ENCODE measurements at places on chromosomes 3 and 15. TPM values are rescaled to one million over a fixed set of nuclear protein-coding genes. Genes with fewer than 3 reads are reported as not detected.

DNA sequence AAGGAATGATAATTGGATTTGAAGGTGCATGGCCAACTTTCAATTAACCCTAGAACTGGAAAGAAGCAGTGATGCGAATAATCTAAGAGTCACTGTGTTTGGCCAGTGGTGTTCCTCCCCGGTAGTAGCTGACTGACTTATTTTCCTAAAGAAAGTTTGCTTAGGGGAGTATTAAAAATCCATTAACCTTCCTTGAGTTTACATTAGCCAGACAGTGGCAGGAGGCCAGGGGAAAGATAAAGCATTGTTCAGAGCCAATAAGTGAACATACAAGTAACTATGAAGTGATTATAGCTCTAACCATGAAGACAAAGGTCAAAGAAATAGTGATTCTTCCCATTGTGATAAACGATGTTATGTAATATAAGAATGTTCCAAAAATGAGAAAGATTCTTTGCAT, 8.9 kb upstream of the TMEM202 start:
- H3K4me3 ChIP-seq, result no peak overlapping the region
- H3K27me3 ChIP-seq, result peaks cover 22% of the 10 kb centered on the region
- no peak for DNase-seq
- H3K36me3 ChIP-seq, result no peaks in the 10 kb centered on the region

DNA sequence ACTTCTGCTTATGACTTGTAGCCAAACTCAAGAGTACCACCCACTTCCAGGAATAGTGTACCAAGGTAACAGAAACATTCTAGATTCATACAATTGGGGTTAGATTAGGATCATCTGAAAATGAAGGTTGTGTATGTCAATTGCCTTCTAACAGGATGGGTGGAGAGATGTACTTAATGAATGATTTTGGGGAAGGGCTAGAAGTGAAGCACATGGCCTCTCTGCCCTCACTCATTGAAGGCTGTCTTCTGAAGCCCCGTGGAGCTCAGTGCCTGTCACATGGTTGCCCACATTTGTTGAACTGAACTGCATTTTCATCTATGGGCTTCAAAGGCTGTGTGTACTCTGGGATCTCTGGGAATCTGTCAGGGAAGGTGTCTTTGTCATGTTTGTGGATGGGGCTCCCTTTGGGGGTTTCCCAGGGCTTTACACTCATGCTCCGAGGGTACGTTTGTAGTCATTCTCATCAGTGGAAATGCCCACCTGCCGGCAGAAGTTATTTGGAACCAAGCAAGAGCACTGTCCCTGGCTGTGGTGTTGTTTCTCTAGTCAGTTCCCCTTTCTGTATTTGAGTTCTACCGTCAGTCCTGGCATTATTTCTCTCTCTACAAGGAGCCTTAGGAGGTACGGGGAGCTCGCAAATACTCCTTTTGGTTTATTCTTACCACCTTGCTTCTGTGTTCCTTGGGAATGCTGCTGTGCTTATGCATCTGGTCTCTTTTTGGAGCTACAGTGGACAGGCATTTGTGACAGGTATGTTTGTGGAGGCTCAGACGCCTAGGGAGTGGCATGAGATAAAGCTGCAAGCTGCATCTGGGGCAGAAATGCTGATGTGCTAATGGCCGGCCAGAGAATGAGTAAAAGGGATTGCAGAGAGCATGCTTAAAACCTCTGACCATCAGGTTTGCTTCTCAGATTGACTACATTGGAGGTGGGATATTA, 22.4 kb downstream of the CD86 start:
- peak overlapping the region; percentile 16 for H3K4me3 ChIP-seq
- no peak for DNase-seq
- H3K4me1 ChIP-seq, result peaks cover 50% of the 10 kb centered on the region

- peaks cover 14% of the 10 kb centered on the region for H3K27me3 ChIP-seq
- no peak for DNase-seq
- H3K36me3 ChIP-seq, result no peaks in the 10 kb centered on the region
- H3K4me3 ChIP-seq, result no peak overlapping the region
These were observed 10.3 kb downstream of the MASP1 start for GRCh38 chr3:187281191-187281714.

- peak overlapping the region; percentile 80 for H3K27ac ChIP-seq
- peaks cover 10% of the 10 kb centered on the region for H3K36me3 ChIP-seq
- peaks cover 4% of the 10 kb centered on the region for H3K27me3 ChIP-seq
- H3K4me3 ChIP-seq, result peak overlapping the region; percentile 94
These were observed 819 bp downstream of the NEK4 start for GRCh38 chr3:52769786-52770455.

DNA sequence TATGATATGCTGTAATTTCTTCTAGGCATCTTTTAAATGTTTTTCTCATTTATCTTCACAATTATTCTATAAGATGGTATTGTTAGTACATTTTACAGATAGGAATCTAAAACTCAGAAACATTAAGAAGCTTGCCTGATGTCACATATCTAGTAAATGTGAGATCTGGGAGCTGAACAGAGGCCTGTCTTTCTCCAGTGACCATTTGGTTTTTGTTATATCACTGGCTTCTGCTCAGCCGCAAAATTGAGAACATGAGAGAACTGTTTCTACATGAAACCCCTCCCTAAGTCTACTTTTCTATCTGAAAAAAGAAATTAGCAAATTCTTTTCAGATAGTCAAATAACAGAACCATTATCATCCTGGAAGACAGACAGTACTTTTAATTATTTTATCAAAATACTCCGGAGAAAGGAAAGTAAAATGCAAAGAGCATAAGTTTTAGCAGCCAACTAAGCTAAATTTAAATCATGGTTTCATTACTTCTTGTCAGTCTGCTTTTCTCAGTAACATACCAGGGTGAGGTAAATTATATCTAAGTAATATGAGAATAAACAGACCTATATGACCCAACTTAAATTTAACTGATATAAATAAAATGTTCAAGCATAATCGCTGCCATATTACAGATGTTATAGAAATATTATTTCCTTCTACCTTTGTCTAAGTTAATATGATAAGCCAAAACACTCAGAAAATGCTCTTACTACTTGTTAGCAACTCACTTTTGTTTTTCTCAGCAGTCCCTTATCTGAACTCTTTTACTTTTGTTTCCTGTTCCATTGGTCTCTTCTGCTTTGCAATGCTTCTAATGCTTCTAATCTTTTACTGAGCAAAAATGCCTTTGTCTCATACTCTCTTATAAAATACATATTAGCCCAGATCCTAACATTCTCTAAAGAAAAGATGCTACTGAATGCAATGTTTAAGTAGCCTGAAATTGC, 68.0 kb upstream of the MBNL1 start:
- H3K36me3 ChIP-seq, result peaks cover 4% of the 10 kb centered on the region
- peak overlapping the region; percentile 67 for H3K4me3 ChIP-seq
- H3K27ac ChIP-seq, result peak overlapping the region; percentile 81

GRCh38 chr15:34795267-34796081, at the start of gene ACTC1:
Gene ACTC1 (minus strand): TSS chr15:34795549. CDS start chr15:34794808, 741 bp downstream.
- H3K27me3 ChIP-seq, result peaks cover 42% of the 10 kb centered on the region
- no peak within 1 kb of the TSS for H3K4me3 ChIP-seq
- no peaks in the 10 kb centered on the region for H3K36me3 ChIP-seq
- no peak for DNase-seq

- no peaks in the 10 kb centered on the region for H3K4me1 ChIP-seq
- H3K36me3 ChIP-seq, result no peaks in the 10 kb centered on the region
- no peak for DNase-seq
- H3K27me3 ChIP-seq, result peaks cover 2% of the 10 kb centered on the region
- H3K27ac ChIP-seq, result no peak overlapping the region
- H3K4me3 ChIP-seq, result no peak overlapping the region
These were observed 212.8 kb upstream of the EIF1B start for GRCh38 chr3:40096661-40097111.

DNA sequence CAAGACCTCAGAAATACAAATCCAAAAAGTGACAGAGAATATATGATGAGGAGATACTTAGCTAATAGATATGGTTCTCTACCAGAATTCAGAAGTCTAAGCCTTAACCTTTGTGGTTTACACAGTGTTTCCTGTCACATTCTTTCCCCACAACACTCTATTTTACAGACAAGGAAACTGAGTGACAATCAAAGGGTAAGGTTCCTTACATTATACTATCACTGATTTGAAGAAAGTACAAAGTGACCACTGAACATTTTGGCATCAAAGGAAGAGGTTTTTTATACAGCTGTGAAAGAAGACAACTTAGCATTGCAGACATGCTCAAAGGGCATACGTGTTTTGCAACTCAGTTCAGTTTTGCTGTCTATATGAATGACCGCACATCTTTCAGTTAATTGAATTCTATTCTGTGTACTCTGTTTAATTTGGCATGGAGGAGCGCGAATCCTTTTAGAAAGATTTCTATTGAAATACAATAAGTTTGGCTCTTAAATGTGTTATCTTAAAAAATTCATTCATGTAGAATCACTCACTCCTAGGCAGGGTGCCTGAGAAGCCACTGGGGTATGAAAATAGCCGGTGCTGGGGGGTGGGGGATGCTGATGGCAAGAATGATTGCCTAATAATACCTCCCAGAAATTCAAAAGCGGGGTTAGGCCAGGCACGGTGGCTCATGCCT, 66.5 kb upstream of the SKOR1 start:
- peak overlapping the region; percentile 29 for H3K4me3 ChIP-seq
- H3K4me1 ChIP-seq, result peaks cover 83% of the 10 kb centered on the region
- no peak for DNase-seq

DNA sequence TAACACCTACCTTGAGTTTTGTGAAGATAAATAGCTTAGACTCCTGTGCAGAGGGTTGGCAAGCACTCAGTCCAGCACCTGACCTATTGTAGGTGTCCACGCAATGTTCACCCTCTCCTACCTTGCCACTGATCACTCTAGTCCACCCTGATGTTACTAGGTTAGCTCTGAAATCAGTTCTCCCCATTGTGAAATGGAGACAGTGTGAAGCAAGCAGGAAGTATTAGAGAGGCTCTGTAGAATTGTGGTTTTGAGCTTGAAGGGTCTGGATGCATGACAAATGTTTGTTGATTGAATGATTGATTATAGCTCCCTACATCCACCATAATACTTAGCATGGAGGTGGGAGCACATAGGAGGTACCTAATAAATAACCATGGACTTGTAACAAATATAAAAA, 199.7 kb downstream of the RPLP1 start:
- no peak overlapping the region for H3K27ac ChIP-seq
- DNase-seq, result no peak
- peaks cover 6% of the 10 kb centered on the region for H3K36me3 ChIP-seq
- no peak overlapping the region for H3K4me3 ChIP-seq

- H3K4me1 ChIP-seq, result peaks cover 8% of the 10 kb centered on the region
- no peak overlapping the region for H3K4me3 ChIP-seq
- no peak for DNase-seq
- H3K36me3 ChIP-seq, result no peaks in the 10 kb centered on the region
- peaks cover 2% of the 10 kb centered on the region for H3K27me3 ChIP-seq
These were observed 544.1 kb upstream of the MDFIC2 start for GRCh38 chr3:70856414-70857162.

DNA sequence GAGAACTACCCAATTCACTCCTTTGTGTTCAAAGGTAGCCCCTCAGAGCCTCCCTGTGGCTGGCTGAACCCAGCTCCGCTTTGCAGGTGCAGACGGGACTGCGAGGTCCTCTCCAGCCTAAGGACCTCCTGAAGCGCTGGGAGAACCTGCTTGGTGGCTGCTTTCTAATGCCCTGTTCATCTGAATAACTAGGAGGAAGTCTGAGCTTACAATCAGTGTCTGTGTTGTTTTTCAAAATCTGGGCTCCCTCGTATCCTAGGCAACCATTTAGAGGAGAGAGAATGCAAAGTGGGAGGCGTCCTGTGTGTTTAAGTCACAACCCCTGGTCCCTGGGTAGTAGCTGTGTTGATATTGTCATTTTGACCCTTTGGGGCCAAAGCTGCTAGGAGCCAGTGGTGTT, 99.9 kb downstream of the GABRG3 start:
- DNase-seq, result no peak
- no peak overlapping the region for H3K4me3 ChIP-seq
- no peaks in the 10 kb centered on the region for H3K36me3 ChIP-seq

- H3K27ac ChIP-seq, result no peak overlapping the region
- no peak for DNase-seq
- H3K27me3 ChIP-seq, result peaks cover 2% of the 10 kb centered on the region
- H3K4me1 ChIP-seq, result no peaks in the 10 kb centered on the region
- H3K4me3 ChIP-seq, result no peak overlapping the region
- no peaks in the 10 kb centered on the region for H3K36me3 ChIP-seq
These were observed 14.8 kb downstream of the PAQR5 start for GRCh38 chr15:69313432-69314000.

GRCh38 chr3:79534727-79535126, 233.1 kb downstream of the ROBO1 start:
- no peak for DNase-seq
- no peak overlapping the region for H3K4me3 ChIP-seq
- H3K4me1 ChIP-seq, result no peaks in the 10 kb centered on the region
- H3K27ac ChIP-seq, result no peak overlapping the region
- no peaks in the 10 kb centered on the region for H3K27me3 ChIP-seq

GRCh38 chr3:121431726-121432517, 113.9 kb downstream of the POLQ start:
- DNase-seq, result peak; percentile 78
- peaks cover 19% of the 10 kb centered on the region for H3K4me1 ChIP-seq
- H3K27me3 ChIP-seq, result no peaks in the 10 kb centered on the region
- H3K36me3 ChIP-seq, result peaks cover 69% of the 10 kb centered on the region
- peak overlapping the region; percentile 22 for H3K4me3 ChIP-seq

DNA sequence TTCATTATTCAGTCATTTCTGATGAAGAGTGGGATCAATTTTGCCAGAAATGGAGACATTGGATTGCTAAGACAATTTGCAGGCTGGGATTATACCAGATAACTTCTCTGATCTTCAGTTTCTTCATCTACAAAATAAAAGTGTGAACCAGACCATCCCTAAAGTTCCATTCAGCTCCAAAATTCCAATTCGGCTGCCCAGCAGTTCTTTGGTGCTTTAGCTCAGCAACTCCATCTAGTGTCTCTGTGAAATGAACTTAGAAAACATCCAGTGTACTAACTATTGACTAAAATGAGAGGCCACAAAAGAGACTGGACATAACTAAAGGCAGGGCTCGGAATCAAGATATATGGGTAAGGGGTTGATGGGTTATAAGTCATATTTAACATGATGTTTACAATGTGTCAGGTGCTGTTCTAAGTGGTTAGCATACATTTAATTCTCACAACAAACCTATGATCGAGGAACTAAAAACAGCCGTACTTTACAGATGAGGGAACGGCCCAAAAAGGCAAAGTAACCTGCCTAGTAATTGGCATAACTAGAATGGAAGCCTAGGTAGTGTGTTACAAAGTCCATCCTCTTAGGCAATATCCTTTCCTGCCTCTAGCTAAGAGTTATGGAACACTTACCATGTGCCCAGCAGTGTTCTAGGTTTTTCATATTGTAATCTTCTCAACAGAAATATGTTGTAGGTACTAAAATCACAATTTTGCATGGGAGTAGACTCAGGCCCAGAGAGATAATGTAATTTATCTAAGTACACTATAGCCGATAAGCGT, 17.0 kb downstream of the THAP10 start:
- H3K36me3 ChIP-seq, result no peaks in the 10 kb centered on the region
- no peak for DNase-seq
- H3K27ac ChIP-seq, result no peak overlapping the region
- H3K4me3 ChIP-seq, result no peak overlapping the region

Gene EOMES
- 3.3 TPM for total RNA-seq

Gene IL12A
- total RNA-seq, result not detected

Gene C3orf85
- total RNA-seq, result not detected

Gene ZNF35
- total RNA-seq, result 7.6 TPM

Gene NOX5
- total RNA-seq, result not detected
